ENCODE measurements at places on chromosomes 1 and 21.

DNA sequence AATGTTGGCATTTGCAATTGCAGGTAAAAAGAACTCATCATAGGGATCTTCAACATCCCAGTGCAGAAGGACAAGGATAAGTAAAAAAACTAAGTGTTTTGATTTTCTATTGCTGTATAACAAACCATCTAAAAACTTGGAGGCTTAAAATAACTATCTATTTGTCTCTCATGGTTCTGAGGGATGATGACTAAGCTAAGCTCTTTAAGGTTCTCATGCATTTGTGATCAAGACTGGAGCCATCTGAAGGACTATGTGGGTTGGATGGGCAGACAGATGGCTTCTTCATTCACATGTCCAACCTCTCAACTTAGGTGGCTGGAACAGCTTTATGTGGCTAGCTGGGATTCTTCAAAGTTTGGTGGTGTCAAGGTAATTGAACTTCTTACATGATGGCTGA lies 51.5 kb downstream of the RPL5 start:
- DNase-seq, result peak; percentile 43

- peak; percentile 82 for DNase-seq
Observed at GRCh38 chr1:206469933-206470691, at the start of gene IKBKE. Gene IKBKE (plus strand): TSS chr1:206470476. CDS start chr1:206473228, 2,752 bp downstream.

- DNase-seq, result peak; percentile 59
Observed at GRCh38 chr1:48469616-48470480, 2.2 kb downstream of the SPATA6 start.

GRCh38 chr1:63327417-63328054 lies 5.2 kb downstream of the FOXD3 start:
- peak; percentile 47 for DNase-seq

- DNase-seq, result no peak
Observed at GRCh38 chr1:156102633-156103511, 11.6 kb upstream of the LMNA start.

DNA sequence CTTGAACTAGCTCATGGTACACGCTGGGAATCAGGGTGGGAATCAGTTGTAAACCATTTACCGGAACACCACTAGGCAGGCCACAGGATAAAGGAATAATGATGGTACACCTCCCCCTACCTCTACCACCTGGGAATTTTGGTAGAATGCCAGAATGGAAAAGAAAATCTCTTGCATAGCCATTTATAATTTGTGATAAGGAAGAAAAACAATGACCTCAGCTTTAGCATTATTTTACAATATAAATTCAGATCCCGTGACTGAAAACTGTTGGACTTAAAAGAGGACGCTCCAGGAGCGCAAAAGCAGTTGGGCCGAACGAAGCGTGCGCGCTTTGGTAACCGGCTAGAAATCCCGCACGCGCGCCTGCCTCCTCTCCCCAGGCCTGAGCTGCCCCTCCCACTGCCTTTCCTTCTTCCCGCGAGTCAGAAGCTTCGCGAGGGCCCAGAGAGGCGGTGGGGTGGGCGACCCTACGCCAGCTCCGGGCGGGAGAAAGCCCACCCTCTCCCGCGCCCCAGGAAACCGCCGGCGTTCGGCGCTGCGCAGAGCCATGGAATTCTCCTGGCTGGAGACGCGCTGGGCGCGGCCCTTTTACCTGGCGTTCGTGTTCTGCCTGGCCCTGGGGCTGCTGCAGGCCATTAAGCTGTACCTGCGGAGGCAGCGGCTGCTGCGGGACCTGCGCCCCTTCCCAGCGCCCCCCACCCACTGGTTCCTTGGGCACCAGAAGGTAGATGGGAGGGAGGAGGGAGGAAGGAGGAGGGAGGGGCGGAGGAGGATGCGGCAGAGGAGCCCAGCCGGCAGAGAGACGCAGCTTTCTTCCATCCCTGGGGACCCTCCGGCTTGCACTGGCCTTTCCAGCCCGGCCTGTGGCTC lies at the start of gene CYP4X1:
Gene CYP4X1 (plus strand): TSS at position 402 of the 873 bp plus-strand sequence. CDS start 149 bp downstream, at position 551.
- no peak for DNase-seq

- DNase-seq, result peak; percentile 73
Observed at GRCh38 chr1:15153184-15153841, at the start of gene TMEM51. Gene TMEM51 (plus strand): TSS chr1:15153747. CDS start chr1:15215088, 61,341 bp downstream.

GRCh38 chr1:18326211-18326897 lies 154.4 kb upstream of the KLHDC7A start:
- DNase-seq, result no peak

- DNase-seq, result peak; percentile 90
Observed at GRCh38 chr1:241640149-241640866, at the start of the genes CHML and OPN3. Gene CHML (minus strand): TSS chr1:241640369. CDS start chr1:241635766, 4,603 bp downstream. Gene OPN3 (minus strand): TSS chr1:241640369. CDS start chr1:241640254, 115 bp downstream.

GRCh38 chr1:78048446-78048845 lies 2.7 kb downstream of the GIPC2 start:
- DNase-seq, result no peak

DNA sequence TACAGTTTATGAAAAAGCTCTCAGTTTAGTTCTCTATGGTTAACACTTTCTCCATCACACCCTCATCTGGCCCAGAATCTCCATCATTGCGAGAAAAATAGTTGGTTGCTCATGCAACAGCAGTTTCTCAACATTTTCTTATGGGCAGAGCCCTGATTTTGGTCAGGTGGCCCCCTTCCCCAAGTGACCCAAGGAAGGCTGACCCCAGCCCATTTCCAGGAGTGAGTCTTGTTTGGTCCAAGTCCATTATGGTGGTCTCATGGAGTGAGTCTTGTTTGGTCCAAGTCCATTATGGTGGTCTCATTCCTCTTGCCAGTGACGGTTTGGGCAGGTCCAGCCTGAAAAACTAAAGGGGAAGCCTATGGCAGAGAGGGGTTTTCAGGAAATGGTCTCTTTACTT lies 1.5 kb upstream of the TRIM62 start:
- DNase-seq, result no peak

- DNase-seq, result no peak
Observed at GRCh38 chr1:81954534-81955020, 153.8 kb downstream of the ADGRL2 start.

GRCh38 chr1:234874291-234875288 lies 254.0 kb downstream of the TOMM20 start:
- DNase-seq, result no peak

DNA sequence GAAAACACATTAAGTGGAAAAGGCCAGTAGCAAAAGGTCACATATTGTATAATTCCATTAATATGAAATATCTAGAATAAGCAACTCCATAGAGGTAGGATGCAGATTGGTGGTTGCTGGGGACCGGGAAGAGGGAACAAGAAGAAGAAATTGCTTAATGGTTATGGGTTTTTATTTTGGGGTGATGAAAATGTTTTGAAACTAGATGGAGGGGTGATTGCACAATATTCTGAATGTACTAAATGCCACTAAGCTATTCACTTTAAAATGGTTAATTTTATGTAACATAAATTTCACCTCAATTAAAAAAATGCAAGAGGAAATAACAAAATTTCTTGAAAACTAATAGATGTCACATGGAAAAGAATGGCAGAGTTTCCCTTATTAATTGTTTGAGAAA lies 6.7 kb downstream of the KIAA0040 start:
- no peak for DNase-seq

DNA sequence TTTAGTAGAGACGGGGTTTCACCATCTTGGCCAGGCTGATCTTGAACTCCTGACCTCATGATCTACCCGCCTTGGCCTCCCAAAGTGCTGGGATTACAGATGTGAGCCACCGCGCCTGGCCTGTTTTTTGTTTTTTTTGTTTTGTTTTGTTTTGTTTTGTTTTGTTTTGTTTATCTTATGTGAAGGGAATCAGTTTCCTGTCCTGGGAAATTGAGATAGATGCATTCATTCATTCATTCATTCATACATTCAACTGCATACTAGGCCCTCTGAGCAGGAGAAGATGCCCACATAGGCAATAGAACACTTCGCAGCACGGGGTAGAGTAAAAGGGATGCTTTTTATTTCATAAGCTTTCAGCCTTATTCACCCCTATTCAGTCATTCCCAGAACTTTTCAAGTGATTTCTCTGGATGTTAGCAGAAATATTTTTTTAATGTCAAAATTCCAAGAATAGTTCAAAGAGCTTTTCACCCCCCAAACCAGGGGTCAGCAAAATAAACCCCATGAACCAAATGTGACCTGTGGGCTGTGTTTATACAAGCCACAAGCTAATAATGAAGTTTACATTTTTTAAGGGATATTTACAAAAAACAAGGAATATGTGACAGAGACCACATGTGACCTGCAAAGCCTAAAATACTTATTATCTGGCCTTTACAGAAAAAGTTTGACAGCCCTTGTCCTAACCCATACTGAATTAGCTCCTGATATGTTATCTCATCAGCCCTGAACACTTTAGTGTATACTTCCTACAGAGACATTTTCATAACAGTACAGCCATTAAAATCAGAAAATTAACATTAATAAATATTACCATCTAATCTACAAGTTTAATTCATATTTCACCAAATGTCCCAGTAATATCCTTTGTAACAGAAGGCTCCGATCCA lies 127.1 kb downstream of the MAST2 start:
- DNase-seq, result no peak

- no peak for DNase-seq
Observed at GRCh38 chr1:58363585-58363984, 182.9 kb downstream of the OMA1 start.

DNA sequence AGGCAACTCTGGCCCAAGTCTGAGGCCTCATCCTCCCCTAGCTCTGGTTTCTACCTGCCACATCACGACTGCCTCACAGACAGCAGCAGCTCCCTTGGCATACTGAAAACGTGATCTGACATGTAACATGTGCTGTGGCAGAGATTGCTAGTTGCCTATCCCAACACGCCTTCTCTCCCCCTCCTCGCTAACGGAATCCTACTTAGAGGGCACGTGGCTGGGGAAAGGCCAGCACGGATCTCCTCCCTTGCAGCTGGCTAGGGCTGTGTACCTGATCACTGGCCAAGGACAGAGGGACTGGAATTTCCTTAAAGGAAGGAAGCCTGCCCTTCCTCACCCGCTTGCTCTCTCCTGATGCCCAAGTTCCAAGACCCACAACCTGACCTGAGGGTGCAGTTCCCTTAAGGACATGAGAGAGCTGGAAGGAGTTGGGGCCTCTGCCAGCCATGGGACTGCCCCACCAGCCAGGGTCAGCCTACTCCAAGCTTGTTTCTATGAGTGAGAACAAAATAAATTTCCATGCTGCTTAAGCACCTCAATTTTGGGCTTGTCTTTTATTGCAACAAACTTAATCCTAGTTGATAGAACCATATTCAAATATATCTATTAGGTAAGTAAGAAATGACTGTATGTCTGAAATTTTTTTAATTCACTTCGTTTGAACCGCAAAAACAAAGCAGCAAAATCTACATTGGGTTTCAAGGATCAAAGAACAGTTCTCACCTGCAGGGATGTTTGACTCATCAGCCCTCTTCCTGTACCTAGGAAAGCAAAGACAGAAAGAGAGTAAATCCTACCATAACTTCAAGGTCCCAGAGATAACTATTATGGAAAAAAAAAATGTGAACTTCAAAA lies 7.2 kb downstream of the SETD4 start:
- no peak for DNase-seq

GRCh38 chr1:73366734-73367413 lies 831.1 kb downstream of the LRRIQ3 start:
- DNase-seq, result no peak

DNA sequence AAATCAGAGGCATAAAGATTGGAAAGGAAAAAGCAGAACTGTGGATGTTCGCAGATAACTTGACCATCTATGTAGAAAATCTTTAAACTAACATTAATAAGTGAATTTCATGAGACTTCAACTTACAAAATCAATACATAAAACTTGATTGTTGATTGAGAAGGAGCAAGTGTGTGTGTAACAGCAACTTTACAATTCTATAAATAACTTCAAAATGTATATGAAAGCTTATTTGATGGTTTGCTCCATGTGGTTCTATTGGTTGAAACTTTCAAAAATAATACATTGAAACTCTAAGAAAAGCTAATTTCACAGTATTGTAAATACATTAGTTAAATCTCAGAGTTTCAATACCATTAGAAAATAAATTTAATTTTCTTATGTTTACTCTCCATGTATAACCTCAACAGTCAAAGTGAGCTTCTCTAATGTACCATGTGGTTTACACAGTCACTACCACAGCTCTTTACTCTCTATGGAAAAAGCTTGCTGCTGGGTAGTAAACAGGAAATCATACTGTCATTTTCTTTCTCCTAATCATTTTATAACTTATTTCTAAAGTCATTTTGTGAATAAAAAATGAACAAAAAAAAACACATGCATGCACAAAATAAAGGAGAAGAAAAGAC lies 12.0 kb downstream of the AKT3 start:
- no peak for DNase-seq

DNA sequence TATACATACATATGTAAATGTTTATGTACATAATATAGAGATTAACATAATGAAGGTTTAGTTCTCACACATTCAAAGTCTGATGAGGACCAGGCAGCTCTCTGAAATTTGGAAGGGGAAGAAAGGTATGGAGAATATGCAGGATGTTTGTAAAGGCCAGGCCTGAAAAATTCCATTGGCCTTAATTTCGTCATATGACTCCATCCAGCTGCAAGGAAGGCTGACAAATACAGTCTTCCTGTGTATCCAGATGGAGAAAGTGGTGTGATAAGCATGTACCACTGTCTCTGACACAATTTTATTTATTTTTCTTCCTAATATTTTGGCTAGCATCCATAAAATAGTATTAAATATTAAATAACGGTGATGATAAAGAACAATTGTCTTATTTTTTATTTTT lies 6.3 kb upstream of the SGIP1 start:
- DNase-seq, result peak; percentile 31

DNA sequence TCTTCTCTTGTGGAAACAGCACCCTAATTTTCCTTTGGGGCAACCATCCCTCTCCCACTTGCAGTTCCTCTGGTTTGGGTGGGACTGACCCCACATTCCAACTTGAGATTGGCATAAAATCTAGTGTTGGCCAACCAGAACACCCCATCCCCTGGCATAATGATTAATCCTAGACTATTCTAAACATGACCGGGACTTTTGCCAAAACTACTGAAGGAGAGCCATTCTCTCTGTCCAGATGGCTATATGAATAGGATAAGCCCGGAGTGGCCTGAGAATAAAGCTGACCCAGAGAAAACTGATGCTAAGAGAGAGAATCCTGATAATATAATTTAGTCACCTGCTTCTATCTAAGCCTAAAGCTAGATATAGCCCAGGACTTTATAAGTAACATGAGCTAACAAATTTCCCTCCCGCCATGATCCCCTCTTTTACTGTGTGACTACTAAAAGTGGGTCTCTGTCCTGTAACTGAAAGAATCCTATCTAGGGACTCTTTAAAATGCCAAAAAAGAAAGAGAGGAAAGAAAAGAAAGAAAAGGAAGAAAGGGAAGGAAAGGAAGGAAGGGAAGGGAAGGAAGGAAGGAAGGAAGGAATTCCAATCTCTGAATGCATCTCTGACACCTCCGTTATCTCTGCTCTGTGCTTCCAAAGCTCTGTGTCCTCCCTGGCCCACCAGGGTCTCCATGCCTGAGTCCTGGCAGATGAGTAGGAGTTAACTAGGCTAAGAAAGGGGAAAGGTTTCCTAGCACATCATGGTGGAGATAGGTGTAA lies 28.0 kb upstream of the NRDC start:
- no peak for DNase-seq

DNA sequence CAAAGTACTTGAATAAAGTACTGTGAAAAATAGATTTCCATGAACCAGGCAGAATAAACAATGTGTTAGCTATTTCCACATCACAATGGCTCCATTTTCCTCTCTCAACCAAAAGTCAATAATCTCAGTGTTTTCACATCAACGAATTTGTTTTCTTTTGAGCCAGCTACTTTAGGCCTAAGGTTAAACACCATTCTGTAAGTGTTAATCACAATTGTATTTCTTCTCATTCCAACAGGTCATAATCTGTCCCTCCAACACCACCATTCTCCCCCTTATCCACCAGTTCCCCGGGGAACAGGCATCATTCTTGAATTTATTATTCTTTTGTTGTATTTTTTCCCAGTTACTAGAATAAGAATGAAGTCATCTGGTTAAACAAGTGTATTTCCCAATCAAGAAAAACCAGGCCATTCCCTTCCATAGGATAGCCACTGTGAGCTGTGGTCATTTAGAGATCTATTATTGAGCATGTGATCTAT lies 66.2 kb upstream of the PALMD start:
- DNase-seq, result no peak

All from myocyte (in vitro differentiated cells).